ENCODE measurements at places on chromosomes 7 and 10.

DNA sequence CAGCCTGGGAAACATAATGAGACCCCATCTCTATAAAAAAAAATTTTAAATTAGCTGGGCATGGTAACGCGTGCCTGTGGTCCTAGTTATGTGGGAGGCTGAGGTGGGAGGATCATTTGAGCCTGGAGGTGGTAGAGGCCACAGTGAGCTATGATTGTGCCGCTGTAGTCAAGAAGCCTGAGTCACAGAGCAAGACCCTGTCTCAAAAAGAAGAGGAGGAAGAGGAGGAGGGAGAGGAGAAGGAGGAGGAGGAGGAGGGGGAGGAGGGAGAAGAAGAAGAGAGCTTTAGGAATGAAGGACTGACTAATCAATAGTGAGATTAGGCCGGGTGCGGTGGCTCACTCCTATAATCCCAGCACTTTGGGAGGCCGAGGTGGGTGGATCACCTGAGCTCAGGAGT lies 111.8 kb upstream of the KMT2E start:
- DNase-seq = no peak

GRCh38 chr7:24508316-24508715 lies 64.9 kb upstream of the PALS2 start:
- no peak for DNase-seq

- no peak for DNase-seq
Measured at GRCh38 chr10:8039321-8039881, 15.1 kb upstream of the GATA3 start.

DNA sequence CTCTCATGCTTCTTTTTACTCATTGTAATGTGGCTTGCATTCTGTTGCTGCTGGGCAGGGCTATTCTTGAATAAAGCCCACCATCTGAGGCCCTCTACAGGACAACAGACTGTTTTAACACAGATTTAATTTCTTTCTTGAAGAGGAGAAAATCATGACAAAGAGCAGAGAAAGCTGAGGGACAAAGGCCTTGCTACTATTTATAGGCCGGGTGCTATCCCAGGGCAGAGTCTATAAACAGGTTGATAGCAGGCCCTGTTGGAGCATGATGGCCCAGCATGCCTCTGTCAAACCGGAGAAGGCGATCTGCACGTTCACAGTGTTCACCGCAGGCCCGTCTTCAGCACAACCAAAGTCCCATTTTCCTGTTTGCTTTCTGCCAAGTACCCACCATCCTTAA lies 3.0 kb downstream of the VIPR2 start:
- peak; percentile 46 for DNase-seq

DNA sequence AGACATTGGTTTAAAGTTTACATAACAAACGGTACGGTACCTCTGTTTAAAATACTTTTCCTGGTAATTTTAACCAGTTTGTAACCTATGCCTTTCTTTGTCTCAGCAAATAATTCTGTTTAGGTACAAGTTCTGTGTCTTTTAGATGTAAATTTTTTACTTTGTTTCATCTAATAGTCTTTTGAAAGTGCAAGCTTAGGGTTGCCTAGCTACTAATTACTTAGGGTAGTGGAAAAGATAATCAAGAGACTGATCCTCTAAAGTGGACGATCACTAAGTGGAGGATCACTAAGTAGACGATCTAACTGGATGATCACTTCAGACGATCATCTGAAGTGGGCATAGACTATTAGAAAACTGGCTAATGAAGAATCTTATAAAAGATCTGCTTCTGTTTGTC lies 16.1 kb upstream of the FKBP9 start:
- no peak for DNase-seq

- DNase-seq = no peak
Measured at GRCh38 chr7:100171840-100172239, 3.4 kb upstream of the GAL3ST4 start.

GRCh38 chr7:31192986-31193385 lies 140.9 kb downstream of the ADCYAP1R1 start:
- peak; percentile 88 for DNase-seq

- DNase-seq = no peak
Measured at GRCh38 chr7:155741805-155742204, 70.5 kb downstream of the SHH start.

GRCh38 chr10:79176949-79177602 lies 108.3 kb downstream of the ZMIZ1 start:
- DNase-seq = no peak

DNA sequence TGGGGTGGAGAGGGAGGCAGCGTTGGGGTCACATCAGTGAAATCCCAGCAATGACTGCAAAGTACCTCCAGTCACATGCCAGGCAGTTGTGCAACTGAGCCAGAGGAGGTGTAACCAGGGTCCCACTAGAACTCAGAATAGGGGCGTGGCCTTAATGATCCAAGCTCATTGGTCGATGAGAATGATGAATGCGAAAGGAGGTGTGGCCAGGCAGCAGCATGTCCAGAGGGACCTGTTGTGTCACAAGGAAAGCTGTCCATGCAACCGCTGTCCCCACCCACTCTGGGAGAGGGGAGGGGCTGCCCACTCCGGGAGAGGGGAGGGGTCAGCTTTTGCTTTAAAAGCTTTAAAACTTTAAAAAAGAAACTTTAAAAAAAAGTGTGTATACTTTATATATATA lies 25.3 kb upstream of the MTPAP start:
- DNase-seq = peak; percentile 57

- DNase-seq = no peak
Measured at GRCh38 chr10:117313641-117314040, 61.6 kb downstream of the PDZD8 start.

- DNase-seq = no peak
Measured at GRCh38 chr10:60803433-60803832, 25.2 kb downstream of the CDK1 start.

GRCh38 chr10:12334186-12334530 lies 15.2 kb upstream of the CAMK1D start:
- no peak for DNase-seq

GRCh38 chr10:43220657-43221418 lies 46.0 kb downstream of the RASGEF1A start:
- DNase-seq = peak; percentile 27

DNA sequence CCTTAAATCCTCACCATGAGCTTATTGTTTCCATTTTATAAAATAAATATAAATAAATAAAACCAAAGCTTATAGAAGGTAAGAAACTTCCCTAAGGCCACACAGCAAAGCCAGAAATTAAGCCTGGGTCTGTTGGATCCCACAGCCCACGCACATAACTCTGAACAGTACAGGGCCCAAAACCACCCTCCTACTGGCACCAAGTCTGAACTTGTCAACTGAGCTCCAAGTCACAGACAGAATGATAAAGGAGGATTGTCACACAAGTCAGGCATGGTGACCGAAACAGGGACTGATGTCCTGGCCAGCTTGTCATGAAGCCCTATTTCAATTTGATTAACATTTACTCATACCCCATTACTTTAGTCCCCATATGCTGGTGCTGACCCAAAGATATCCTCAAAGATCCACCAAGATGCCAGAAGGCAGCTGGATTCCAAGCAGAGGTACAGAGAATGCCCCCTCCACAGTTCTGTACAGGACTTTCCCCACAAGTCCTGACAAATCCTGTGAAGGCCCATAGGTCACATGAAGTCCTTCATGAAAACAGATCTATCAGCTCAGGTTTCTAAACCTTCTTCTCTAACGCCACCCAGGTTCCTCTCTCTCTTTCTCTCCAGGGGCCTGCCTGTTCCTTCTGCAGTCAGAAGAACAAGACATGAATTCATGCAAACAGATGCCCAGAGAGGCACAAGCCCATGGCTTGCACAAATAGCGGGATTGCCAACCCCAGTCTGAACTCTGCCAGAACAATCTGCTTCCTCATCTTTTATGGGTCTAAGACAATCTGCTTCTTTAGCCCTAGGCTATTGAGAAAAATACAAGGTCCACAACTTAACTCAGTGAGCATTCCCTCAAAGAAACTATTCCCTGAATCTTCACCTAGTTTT lies 60.9 kb downstream of the GLI3 start:
- no peak for DNase-seq

DNA sequence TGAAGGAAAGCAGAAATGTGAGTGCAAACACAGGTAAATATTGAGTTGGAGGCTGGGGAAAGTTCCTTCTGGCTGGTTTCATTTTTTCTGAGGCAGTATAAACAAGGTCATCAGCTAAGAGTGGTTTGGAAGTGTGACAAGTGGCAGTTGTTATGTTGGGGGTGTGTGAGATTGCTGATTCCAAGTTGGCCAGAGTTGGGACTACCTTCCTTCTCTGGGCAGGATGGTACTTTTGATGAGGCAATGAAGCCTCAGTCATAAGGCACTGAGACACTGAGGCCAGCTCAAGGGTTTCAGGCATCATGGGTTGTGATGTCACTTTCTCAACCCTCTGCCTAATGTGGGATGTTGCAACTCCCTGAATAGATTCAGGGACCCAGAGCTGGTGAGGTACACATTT lies 8.2 kb upstream of the PTTG1IP2 start:
- no peak for DNase-seq

GRCh38 chr7:155211761-155212160 lies 85.9 kb upstream of the INSIG1 start:
- DNase-seq = no peak

GRCh38 chr7:105835441-105835840 lies 41.0 kb downstream of the ATXN7L1 start:
- DNase-seq = no peak

- DNase-seq = no peak
Measured at GRCh38 chr10:127802531-127803095, 65.6 kb downstream of the FOXI2 start.

- no peak for DNase-seq
Measured at GRCh38 chr7:114242992-114243507, 171.6 kb upstream of the FOXP2 start.

GRCh38 chr7:55992346-55992745 lies 28.0 kb downstream of the NIPSNAP2 start:
- no peak for DNase-seq

DNA sequence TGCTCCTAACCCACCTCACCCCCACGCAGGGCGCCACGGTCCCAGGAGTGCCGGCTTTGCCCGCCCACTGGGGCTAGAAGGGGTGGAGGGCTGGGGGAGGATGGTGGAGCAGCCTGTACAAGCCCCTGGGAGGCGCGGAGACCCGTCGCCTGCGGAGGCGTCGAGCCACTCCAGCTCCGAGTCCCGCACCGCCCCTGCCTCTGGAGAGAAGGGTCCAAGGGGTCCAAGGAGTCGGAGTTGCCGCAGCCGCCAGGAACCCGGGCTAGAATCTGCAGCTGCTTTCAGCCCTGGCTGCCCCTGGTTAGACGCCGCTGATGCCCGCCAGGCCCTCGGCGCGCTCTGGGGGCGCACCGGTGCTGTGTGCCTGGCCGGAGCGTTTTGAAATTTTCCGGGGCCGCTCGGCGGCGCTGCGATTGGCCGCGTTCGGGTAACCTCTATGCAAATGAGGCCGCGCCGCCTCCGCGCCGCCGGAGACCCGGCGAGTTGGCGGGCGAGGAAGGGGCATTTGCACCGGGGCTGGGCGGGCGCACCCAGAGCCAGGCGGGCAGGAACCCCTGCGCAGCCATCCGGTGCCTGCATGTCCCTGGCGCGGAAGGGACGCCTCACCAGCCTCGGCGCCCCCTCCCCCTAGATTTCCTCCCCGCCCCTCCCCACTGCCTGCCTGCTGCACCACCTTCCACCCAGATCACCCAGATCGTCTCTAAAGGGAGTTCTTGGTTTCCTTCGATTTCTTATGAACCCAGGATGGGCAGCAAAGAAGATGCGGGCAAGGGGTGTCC lies at the start of gene HMX2:
HMX2 (plus strand) TSS at position 502 of the 779 bp plus-strand sequence; CDS start at position 745, 243 bp downstream.
- DNase-seq = peak; percentile 87

- DNase-seq = no peak
Measured at GRCh38 chr10:115073796-115074195, 19.4 kb upstream of the ATRNL1 start.

GRCh38 chr10:49300140-49300974 lies 1.4 kb downstream of the C10orf71 start:
- no peak for DNase-seq

- DNase-seq = no peak
Measured at GRCh38 chr7:130838738-130839137, 104.7 kb upstream of the KLF14 start.

- DNase-seq = no peak
Measured at GRCh38 chr10:80600256-80600655, 62.6 kb downstream of the SH2D4B start.

DNA sequence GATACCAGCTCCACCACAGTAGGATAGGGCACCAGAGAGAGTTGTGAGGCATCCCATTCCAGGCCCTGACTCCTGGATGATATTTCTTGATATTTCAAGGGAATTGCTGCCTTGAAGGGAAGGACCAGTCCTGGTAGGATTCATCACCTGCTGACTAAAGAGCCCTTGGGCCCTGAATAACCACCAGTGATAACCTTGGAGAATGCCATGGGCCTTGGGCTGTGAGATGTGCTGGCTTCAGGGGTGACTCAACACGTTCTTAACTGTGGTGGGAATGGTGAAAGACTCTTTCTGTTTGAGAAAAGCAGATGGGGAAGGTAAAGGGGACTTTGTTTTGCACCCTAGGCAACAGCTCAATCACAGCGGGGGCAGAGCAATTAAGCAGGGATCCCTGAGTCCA lies 21.4 kb upstream of the ASZ1 start:
- DNase-seq = no peak

DNA sequence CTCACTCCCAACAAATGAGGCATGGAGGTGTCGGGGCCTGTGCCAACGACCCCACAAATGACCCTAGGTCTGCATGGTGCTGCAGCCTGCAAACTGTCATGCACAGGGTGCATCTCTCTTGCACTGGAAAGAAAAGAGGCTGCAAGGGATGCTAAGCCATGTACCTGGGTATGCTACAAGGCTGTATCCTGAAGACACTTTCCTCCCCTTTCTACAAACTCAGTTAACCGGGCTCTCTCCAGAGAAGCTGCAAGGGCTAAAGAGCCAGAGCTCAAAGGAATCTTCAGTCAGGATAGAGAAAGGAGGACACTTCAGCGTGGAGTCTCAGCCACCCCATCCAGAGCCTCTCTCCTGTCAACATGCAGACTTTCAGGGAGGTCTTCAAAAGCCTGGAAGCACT lies 449.0 kb downstream of the GRID1 start:
- DNase-seq = no peak

GRCh38 chr7:37216923-37217322 lies 231.7 kb downstream of the ELMO1 start:
- no peak for DNase-seq

DNA sequence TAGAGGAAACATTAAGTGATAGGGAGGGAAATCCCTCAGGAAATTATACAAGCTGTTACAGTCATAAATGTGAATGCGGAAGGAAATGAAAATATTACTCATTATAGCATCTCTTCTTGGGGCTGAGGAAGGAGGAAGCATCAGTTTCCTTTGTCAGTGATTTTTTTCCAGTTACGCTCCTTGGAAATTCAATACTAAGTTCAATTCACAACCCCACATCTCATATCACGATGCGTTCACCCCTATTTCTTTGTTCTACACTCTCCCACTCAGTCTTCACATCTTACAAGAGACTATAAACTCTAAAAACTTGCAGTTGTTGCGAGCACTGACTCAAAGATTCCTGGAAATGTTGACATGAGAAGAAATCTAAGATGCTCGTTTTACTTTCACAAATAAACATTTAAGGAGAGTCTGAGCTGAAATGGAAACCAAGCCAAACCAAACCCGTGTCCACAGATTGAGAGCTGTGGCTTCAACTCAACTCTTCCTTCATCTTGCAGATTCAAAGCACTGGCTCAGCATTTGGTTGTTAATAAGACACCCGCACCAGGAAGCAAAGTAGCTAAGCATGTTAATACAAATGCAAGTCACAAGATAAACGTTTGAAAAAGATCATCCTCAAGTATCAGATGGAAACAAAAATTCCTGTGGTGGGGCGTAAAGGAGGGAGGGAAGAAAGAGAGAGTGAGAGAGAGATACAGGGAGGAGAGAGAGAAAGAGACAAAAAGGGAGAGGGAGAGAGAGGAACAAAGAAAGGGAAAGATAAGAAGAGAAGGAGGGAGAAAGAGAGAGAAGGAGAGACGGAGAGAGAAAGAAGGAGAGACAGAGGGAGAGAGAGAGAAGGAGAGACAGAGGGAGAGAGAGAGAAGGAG lies 150.0 kb upstream of the RSU1 start:
- DNase-seq = no peak

GRCh38 chr10:78737883-78738856 lies 330.6 kb upstream of the ZMIZ1 start:
- DNase-seq = no peak

Data from ecto neural progenitor cell (in vitro differentiated cells).